ENCODE measurements at places on chromosomes 5 and 9.

- no peak for DNase-seq
Measured at GRCh38 chr9:107627781-107628180, 138.2 kb upstream of the KLF4 start.

- no peak for DNase-seq
Measured at GRCh38 chr5:123997064-123997461, 485.1 kb downstream of the CSNK1G3 start.

DNA sequence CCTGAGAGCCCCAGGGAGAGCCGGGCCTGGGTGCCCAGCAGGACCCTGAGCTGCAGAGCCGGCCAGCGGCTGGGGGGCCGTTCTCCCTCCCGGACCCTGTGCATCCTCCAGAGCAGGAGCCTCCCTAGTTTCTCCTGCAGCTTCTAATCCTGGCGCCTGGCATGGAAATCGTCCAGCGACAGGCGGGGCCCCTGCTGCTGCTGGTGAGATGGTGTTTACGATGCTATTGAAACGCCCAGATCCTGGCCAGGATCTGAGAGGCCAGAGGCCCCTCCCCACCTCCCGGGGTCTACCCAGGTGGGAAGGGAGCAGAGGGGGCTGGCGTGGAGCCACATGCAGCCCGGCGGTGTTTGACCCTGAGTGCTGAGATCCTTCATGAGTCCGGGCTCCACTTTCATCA lies 38.2 kb upstream of the CEP72 start:
- DNase-seq = no peak

DNA sequence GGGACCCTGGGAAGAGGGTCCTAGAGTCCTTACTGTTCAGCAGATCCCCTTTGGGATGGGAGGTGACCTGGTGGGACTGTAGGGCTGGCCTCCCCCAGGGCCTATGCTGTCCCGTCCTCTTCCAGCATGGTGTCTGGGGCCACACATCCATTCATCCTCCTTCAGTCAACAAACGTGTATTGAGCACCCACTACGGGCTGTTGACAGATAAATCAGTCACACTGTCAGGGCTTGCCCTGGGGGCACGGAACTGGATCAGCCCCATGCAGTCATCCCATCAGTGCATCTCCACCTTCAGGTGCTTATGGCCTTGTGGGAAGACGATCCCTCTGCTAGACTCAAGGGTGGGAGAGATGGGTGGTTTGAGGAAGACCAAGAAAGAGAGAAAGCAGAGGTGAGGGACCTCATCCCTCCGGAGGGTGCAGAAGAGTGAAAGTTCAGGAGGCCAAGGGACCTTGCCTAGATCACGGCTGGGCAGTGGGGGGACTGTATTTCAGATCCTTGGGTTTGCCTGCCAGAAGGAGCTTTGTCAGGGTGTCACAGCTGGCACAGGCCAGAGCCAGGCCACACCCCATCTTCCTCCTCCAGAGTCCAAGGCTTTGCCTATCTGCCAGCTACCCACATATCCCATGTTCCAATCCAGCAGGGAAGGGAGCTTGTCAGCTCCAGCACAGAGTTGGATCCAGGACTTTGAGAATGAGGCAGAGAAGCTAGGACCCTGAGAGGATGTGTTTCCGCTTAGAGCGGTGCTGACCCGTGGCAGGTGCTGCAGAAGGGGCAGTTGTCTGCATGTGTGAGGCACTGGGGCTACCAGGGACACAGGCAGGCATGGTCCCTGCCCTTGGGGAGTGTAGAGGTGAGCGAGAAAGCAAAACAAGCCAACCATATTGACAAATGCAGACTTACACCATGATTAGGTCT lies 30.5 kb downstream of the COL27A1 start:
- no peak for DNase-seq

- no peak for DNase-seq
Measured at GRCh38 chr5:38370358-38371100, 112.2 kb downstream of the EGFLAM start.

- no peak for DNase-seq
Measured at GRCh38 chr5:56985936-56986625, 34.2 kb upstream of the MIER3 start.

DNA sequence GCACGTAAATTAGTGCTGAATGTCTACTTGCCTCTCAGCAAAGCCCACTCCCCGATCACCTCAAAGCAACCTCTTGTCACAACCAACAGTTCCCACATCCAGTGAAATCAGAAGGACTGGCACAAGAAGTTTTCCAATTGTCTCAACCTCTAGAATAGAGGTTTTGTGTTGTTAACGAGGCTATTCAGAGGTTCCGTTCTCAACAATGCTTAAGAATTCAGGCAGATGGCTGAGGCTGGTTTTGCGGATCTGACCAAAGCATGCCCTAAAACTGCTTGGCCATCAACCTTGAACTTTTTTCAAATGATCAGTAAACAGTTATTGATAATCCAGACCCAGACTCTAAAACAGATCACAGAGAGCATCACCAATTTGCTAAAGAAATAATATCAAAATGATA lies 52.9 kb downstream of the MAPKAP1 start:
- no peak for DNase-seq

DNA sequence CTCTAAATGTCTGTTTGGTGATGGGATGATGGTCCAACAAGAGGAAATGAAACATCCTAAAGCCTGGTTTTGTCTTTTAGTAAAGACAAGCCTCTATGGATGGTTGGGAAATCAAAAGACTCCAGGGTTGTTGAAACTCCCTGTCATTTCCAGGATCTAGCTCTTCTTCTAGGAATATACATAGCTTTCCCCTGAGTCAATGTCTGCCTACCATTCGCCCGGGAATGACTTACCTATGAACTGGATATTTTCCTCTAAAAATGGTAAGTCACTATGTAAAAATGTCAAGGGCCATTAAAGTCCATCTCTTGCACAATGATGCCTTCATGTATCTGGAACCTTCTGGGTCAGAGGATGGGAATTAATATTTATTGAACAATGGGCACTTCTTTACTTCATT lies 11.1 kb upstream of the KIF12 start:
- DNase-seq = no peak

GRCh38 chr5:171577042-171577758 lies 157.8 kb downstream of the FGF18 start:
- DNase-seq = no peak

- peak; percentile 43 for DNase-seq
Measured at GRCh38 chr5:41856644-41857491, 13.4 kb downstream of the OXCT1 start.

DNA sequence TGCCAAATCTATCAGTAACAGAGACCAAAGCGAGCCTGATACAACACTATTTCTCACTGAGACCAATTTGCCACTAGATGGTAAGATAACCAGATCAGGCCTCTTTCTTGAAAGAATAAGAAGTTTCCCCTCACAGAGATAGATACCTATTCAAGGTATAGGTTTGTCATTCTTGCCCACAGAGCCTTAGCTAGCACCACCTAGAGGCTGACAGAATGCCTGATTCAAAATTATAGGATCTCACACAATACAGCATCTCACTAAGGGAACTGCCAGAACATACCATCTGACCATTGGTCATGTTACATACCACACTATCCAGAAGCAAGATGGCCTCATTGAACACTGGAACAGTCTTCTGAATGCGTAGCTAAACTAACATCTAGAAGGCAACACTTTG lies 166.6 kb upstream of the HCN1 start:
- DNase-seq = no peak

- DNase-seq = no peak
Measured at GRCh38 chr5:172849606-172850453, 15.8 kb downstream of the ERGIC1 start.

GRCh38 chr9:9961487-9961886 lies 651.3 kb downstream of the PTPRD start:
- DNase-seq = no peak

GRCh38 chr9:138022756-138023393 lies 145.3 kb downstream of the CACNA1B start:
- DNase-seq = no peak

GRCh38 chr9:33452828-33453271 lies 5.5 kb upstream of the AQP3 start:
- DNase-seq = no peak

- DNase-seq = no peak
Measured at GRCh38 chr5:152221721-152222629, 183.1 kb downstream of the NMUR2 start.

- no peak for DNase-seq
Measured at GRCh38 chr9:69822116-69822750, 1.6 kb downstream of the CFAP95 start.

DNA sequence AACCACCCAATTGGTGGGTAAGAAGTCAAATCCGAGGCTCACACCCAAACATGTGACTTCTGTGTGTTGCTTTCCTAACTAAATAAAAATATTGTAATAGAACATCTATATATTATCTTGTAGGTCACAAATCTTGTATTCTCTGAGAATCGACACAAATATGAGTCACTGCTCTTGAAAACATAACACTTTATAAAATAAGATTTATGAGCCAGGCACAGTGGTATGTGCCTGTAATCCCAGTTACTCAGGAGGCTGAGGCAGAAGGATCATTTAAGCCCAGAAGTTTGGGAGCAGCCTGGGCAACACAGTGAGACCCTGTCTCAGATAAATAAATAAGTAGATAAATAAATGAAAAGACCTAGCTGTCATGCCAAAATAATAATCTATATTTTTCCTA lies 624.1 kb downstream of the ANXA1 start:
- DNase-seq = no peak

DNA sequence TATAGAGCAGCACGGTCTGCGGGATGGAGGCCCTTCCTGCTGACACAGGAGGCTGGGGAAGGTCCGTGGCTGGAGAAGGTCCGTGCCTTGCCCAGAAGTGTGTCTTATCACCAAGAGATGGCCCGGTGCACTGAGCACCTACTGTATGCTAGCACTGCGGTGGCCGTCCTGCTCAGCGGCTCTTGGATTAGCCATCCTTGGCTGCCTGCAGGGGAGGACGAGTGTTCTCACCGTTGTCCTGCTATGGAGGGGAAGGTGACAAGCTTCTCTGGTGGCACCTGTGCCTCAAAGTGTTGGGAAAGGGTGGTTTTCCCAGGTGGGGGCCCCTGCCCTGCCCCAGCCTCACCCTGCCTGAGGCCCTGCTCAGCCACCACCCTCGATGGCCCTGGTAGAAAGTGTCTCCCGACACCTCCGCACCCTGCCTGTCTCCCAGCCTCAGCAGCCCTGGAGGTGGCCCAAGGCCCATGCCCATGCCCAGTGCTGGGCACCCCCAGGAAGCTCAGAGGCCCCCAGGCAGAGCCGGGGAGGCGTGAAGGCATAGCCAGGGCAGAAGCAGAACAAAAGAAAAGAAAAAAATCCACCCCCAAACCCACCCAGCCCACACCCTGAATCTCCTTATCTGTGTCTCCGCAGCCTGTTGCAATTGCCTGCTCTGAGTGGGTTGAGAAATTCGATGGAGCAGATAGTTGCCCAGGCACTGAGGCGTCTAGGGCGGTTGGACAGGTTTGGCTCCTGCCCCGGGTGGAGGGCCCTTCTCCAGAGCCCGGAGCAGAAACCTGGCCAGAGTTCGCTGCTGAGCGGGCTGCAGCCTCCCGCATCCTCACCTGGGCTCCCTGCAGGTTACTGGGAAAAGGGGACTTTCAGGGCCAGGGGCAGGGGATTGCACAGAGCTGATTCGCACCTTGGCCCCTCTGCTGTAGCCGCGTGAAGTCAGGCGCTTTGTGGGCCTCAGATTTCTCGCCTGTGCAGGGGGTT lies 30.5 kb downstream of the RXRA start:
- DNase-seq = no peak

GRCh38 chr5:14267991-14268708 lies 125.0 kb downstream of the TRIO start:
- DNase-seq = no peak

DNA sequence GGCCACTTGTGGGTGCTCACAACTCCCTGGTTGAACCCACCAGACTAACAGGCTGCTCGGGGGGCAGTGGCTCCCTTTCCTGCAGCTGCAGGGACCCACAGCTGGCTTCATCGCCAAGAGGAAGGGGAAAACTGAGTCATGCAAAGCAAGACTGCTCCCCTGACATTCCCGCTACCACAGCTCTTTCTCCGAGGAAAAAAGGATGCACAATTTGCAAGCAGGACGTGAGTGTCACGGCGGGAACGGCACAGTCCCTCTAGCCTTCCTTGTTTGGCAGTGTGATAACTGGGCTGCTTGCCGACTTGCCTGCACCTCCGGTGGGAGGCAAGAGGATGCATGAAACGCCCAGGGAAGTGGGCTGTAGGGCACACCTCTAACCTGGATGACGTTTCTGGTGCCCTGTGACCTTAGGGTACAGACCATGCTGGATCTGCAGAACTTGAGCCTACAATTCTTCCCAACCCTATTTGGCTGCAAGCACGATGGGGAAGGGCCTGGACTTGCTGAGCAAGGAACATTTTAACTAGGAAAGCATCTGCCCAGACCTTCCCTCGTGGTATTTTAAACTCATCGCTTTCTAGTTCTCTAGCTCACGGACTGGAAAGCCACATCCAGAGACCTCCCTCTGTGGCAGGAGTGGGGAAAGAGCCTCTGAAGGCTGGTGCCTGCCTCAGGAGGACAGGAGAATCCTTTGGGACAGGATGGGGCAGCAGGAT lies 7.8 kb downstream of the SH3PXD2B start:
- DNase-seq = no peak

DNA sequence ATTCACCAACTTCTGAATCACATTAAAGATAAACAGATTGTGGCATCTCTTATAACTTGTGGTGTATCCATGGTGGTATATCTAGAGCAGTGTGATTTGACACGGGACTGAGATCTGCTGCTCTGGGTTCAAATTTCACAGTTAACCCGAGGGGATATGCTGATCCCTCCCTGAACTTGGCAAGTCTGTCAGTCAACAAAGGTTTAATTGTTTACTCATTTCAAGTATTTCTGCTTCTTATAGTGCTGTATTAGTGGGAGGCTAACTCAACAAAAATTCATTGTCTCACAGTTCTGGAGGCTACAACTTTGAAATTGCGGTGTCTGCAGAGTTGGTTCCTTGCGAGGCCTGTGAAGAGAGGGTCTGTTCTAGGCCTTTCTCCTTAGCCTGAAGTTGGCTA lies 1175.2 kb downstream of the PTPRD start:
- DNase-seq = no peak

GRCh38 chr5:14256026-14256690 lies 113.0 kb downstream of the TRIO start:
- DNase-seq = no peak

Data from KG1 (cell line).